ENCODE measurements at places on chromosomes 11 and 22.

DNA sequence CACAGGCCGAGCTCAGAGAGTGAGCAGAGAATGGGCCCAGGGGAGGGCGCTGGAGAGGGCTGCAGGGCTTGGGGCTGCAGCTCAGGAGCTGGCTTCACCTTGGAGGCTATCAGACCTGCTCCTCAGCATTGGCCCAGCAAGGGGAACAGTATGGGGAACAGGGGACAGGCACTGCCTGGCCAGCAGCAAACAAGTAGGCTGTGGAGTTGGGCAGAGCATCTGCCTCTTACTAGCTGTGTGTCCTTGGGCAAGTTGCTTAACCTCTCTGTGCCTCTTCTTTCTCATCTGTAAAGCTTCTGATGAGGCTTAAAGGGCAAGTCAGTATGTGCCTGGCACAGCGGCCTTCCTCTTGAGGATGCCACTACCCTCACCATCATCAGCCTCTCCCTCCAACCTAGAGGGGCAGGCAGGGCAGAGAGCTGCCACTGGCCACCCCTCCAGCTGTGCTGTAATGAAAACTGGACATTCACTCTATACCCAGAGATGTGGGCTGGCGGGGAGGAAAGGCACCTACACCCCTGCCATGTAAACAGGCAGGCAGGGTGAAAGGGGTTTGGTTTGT lies 7.5 kb upstream of the CDKN1C start:
- peak; percentile 51 for DNase-seq

- DNase-seq, result no peak
Observed at GRCh38 chr11:73972187-73972586, 10.5 kb downstream of the UCP2 start.

GRCh38 chr11:32034680-32035079 lies 56.2 kb upstream of the RCN1 start:
- no peak for DNase-seq

- DNase-seq, result no peak
Observed at GRCh38 chr11:75797116-75797515, 17.9 kb upstream of the UVRAG start.

DNA sequence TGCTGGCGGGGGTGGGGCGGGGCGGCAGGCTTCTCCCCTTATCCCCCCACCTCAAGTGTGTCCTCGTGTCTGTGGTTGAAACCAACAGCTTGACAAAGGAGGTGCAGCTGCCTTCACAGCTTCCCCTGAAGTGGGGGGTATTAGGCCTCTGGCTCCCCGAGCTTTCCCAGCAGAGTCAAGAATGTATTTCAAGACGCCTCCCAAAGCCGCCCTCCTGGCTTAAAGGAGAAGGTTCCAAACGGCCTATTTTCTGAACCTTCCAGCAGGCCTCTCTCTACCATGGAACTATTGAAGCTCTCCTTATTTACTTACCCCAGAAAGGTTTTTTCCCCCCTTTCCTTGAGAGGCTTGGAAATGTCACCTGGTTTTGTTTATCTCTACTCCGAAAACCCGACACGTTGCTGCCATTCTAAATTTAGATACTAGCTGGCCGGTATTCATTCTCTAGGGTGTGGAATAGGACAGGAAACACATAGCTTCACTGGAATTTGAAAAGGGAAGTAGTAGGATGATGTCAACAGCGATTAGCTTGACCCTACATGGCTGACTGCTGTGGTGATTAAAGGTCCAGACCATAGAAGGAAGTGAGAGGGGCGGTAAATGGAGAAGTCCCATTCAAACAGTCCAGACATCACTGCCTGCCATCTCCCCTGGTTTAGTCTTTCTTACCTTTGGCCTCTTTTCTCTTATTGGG lies 671 bp upstream of the PICALM start:
- no peak for DNase-seq

- DNase-seq, result no peak
Observed at GRCh38 chr11:22778642-22779041, 51.0 kb downstream of the SVIP start.

DNA sequence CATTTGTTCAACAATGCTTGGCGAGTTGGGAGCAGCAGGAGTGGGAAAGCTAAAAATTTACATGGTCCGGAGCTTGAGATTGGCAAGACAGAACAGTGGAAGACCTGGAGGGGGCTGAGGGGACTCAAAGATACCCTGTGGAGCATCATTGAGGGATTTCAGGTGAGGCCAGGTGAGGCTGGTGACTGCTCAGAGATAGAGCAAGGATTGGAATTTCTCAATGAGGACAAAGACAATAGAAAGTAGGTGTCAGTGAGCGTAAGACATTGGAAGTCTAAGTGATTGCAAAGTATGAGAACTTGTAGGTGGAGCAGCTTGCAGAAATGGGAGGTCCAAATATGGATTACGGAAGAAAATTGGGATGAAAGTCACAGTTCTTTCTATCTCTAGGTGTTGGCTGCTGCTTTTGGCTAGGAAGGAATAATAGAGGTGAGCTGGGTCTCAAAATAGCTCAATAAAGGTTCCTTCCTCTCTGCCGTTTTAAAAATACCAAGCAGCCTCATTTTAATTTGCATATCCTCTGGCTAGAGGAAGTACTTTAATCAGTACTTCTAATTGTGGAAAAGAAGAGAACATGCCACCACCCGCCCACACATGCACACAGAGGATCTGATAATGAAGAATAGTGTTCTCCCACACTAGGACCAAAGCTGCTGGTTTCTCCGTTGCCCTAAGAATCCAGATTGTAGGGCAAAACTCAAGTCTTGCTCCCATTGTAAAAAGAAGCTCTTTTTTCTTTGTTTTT lies 41.8 kb upstream of the SORL1-AS1 start:
- DNase-seq, result peak; percentile 29

DNA sequence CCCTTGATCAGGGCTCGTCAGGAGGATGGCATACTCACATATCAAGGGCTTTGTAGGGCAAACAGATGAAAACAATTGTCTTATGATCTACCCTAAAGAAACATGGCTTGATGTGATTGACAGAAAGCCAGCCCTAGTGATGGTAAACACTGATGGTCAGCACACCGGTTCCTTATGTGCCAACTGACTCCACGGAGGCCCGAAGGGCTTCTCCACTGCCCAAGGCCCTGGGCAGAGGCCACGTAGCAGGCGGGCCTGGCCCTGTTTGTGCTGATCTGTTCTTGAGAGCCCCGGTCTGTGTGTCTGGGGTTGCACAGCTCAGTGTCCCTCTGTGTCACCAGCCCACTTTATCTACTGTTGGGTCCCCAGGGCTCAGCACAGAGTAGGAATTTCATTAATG lies 115.2 kb downstream of the GRIK4 start:
- no peak for DNase-seq

DNA sequence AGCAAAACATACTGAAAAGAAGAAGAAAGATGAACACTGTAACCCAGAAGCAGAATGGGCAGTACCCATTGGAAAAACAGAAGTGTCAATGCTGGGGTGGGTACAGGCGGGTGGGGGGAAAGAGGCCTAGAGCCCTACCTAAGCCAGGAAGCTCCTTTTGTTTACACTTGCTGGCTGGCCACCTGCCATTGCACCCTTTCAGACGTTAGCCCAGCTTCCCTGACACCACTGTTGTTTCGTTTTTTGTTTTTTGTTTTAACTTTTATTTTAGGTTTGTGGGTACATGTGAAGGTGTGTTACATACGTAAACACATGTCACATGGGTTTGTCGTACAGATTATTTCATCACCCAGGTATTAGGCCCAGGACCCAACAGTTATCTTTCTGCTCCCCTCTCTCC lies 55.4 kb downstream of the PLEKHA7 start:
- no peak for DNase-seq

DNA sequence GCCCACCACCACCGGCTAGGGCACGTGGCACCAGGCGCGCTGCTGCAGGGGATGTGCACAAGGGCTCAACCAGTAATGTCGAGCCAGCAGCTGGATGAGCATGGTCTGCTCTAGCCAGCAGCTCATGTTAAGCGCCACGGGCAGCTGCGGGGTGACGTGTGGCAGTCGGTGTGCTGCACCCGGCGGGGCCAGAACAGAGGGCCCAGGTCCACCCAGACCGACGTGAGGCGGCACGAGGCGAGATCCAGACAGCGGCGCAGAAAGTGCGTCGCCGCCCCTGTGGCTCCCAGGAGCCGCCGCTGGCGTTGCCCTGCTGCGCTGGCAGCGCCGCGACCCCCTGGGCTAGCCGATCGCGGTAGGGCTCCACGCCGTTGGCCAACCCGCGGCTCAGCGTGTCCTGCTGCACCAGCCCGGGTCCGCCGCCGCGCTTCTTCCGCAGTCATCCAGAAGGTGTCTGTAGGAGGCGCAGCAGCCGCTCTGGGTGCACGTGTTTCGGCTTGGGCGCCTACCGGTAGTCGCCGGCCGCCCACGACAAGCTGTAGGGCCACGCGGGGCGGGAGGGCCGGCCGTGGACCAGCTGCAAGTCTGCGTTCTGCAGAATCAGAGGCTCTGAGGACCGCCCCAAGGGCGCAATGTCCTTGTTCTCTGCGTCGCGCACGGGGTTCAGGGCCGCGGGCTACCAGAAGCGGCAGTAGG lies 4.6 kb upstream of the GALR3 start:
- peak; percentile 59 for DNase-seq

DNA sequence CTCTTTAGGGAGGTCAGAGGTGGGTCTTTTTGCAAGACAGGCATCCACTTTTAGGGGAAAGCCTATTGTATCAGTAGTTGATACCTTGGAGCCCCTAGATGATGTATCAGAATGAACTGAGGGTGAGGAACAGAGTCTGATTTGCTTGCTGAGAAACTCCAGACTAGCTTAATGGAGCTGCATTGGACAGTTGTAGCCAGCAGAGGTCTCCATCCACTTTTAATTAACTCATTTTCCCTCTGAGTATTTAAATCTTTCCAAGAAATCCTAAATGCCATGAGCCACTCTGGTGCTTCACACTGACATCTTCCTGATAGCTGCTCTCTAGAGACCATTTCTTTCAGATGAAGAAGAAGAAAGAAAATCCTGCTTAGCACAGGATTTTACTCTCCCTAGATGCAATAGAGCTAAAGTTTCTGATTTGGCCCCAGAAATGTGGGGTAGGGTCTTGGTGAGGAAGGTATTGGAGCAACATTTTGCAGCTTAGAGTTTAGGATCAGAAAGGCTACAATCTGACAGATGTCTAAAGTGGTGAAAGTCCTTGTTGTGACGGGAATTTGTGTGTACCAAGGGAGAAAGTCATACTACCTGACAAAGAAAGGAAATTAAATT lies 38.0 kb downstream of the EXT2 start:
- no peak for DNase-seq

DNA sequence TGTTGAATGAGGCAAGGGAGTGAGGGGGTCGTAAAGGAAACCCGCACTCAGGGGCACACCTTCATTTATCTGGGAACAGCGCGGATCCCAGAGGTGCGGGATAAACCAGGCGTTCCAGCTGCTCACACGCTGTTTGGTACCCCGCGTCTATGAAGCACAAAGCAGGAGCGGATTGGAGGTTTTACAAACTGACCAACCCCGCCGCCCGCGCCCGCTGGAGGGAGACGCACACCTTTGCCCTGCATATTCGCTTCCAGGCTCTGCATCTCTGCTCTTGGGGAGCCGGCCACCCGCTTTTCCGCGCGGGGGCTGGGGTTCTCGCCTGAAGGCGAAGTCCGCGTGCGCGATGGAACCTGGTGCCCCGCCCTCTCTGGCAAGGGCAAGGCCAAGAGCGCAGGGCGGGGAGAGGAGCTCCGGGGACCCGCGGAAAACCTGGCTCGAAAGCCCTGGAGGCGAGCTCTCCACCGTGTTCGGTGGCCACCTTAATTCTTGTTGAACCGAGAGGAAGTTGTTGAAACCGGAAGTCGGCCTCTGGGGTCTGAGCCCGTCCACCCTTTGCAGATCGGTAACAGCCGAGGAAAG lies 6.8 kb upstream of the ALX4 start:
- DNase-seq, result no peak

GRCh38 chr22:40718250-40719204 lies 39.2 kb downstream of the MCHR1 start:
- no peak for DNase-seq

DNA sequence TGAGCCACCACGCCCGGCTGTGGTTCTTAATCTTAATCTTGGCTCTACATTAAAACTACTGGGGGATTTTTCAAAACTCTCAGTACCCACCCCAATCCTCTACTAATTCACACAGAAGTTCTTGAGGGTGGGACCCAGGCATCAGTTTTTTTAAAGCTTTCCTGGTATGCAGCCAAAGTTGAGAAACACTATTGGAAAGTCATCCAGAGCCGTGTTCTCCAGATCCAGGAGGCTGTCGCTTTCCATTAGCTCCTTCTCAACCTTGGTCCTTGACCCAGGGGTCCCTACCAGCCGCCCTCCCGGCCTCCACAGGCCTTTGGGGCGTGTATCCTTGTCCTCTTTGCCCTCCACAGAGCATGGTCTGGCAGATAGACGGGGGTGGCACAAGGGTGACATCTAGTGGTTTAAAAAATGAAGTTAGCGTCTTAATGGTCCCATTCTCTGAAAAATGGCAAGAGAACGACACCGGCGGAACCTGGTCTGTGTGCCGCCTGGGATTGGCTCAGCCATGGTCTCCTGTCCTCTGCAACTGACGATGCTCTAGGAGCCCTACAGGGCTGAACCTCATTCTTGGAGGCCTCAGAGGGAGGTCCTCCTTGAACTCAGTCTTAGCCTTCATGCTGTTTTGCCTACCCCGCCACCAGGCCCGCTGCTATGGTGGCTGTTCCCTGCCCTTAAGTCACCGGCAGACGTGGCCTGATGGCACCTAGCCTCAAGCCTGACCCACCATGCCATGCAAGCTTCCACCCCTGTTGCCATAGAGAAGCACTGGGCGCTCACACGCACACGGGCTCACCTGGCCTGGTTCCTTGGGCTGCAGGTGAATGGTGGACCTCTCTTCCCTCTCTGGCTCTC lies 152.0 kb upstream of the SYN3 start:
- DNase-seq, result no peak

GRCh38 chr11:78715639-78716311 lies 141.1 kb upstream of the NARS2 start:
- no peak for DNase-seq

GRCh38 chr11:58626934-58627483 lies 4.5 kb downstream of the CNTF start:
- no peak for DNase-seq

GRCh38 chr11:121887569-121887968 lies 228.4 kb downstream of the BLID start:
- no peak for DNase-seq

- peak; percentile 92 for DNase-seq
Observed at GRCh38 chr22:39502109-39502788, at the start of gene MIEF1. Gene MIEF1 (plus strand): TSS chr22:39502290. CDS start chr22:39511295, 9,005 bp downstream.

DNA sequence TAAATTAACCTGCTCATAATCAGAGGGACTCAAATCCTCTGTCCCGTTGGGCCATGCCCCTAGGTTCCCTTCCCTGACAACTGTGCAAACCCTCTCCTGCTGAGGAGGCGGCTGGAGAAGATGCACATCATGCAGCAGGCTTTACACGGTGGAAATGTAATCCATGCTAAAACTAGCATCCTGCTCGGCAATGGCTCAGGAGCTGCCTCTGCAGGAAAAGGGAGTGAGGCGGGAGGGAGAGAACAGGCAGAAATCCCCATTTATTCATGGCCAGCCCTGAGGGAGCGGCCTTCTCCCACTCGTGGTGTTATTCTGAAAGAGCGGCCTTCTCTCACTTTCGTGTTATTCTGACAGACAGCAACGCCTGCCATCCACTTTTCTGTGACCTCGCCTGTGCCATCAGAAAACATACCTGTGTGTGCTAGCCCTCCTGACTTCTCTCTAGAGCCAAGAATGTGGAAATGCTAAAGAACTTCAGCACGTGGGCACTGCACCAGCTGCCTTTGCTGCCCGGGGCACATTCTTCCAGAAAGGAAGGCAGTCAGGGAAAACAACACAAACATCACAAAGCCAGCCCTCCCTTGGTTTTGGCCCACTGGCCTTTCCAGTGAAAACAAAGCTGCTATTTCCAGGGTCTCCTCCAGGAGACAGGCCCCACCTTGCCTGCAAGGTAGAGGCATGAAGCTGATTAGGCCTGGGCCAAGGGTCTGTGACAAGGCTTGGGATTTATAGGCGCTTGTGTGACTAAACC lies 62.9 kb upstream of the BID start:
- no peak for DNase-seq

- peak; percentile 75 for DNase-seq
Observed at GRCh38 chr22:21816787-21817496, 50.5 kb downstream of the MAPK1 start.

All from CD4-positive, alpha-beta T cell treated with Interleukin-6 at 100 ng/mL for 8 hours (primary cell).